ENCODE measurements at places on chromosomes 7 and 10.

- DNase-seq = no peak
Observed at GRCh38 chr10:51867956-51868355, 168.6 kb upstream of the CSTF2T start.

DNA sequence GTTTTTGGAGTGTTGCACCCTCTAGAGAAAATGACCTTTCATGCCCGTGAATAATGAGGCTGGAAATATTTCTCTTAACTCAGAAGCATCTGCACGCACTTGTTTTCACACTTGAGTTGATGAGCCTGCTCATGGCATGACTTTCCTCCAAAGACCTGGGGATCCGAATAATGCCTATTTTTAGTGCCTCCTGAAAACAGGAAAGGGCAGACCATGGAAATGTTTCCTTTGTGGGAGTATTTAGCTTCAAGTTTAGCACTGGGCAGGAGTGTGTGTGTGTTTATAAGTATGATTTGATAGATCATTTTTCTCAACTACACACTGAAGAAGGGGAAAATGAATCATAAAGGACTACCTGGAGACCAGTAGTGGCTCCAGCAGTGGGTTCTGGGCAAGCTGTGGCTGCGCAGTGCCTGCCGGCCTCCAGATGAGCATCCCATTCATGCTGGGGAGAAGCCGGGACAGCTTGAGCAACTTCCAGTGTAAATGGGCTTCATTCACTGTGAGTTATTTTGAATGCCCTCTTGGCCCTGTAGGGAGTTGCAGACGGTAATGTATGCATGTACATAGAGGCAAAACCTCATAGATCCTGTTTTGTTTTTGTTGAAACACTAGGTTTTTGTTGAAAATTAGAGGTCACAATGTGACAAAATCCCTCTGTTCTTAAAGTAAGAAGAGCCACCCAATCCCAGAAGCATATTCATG lies 117.8 kb upstream of the INSYN2A start:
- no peak for DNase-seq

DNA sequence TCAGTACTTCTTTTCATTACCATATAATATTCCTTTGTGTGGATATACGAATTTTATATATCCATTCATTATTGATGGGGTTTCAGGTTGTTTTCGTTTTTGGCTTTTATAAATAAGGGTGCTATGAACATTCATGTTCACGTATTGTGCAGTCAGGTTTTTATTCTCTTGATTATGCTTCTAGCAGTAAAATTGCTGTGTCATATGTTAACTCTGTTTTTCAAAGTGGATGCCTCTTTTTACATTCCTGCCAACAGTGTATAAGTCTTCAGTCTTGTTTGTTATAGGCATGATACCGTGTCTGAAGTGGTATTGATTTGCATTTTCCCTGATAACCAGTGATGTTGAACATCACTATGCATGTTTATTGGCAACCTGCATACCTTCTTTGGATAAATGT lies 127.1 kb upstream of the CNTNAP2 start:
- no peak for DNase-seq

DNA sequence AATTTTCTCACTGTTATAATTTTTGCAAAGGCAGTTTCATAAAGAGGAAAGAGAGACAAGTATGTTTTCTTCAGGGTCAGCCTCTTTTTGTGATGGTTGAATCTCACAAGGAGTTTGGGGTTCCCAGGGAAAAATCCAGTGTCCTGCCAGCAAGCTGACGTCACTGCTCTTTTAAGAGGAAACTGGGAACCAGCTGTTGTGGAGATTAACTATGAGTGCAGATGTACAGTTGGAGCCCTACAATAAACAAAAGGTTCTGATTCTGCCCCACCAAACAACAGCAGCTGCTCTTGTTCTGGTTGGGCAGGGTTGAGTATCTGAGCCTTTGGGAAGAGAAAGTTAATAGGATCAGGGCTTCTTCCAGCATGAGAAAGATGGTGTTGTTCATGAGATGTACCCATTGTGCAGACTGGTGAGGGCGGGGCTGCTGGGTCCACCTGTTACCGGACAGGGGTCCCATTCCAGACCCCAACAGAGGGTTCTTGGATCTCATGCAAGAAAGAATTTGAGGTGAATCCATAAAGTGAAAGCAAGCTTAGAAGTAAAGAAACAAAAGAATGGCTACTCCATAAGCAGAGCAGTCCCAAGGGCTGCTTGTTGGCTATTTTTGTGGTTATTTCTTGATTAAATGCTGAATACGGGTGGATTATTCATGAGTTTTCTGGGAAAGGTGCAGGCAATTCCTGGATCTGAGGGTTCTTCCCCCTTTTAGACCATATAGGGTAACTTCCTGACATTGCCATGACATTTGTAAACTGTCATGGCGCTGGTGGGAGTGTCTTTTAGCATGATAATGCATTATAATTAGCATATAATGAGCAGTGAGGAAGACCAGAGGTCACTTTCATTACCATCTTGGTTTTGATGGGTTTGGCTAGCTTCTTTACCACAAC lies 12.5 kb downstream of the PRF1 start:
- DNase-seq = no peak

DNA sequence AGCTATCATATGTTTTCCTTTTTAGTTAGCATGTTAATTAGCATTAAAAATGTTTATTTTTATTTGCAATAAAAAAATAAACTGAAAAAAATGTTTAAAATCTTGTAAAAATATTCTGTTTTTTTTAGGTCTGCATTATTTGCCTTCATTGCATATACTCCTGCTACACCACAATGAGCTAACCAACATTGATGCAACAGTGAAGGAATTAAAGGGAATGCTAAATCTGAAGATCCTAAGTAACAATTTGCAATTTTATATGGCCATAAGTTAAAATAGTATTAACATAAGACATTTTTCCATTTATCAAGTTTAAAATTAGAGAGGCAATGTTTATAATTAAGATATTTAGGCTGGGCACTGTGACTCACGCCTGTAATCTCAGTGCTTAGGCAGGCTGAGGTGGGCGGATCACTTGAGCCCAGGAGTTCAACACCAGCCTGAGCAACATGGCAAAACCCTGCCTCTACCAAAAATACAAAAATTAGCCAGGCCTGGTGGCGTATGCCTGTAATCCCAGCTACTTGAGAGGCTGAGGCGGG lies 32.2 kb downstream of the LRRC72 start:
- DNase-seq = no peak

GRCh38 chr7:68321776-68322496 lies 1276.3 kb upstream of the AUTS2 start:
- no peak for DNase-seq

DNA sequence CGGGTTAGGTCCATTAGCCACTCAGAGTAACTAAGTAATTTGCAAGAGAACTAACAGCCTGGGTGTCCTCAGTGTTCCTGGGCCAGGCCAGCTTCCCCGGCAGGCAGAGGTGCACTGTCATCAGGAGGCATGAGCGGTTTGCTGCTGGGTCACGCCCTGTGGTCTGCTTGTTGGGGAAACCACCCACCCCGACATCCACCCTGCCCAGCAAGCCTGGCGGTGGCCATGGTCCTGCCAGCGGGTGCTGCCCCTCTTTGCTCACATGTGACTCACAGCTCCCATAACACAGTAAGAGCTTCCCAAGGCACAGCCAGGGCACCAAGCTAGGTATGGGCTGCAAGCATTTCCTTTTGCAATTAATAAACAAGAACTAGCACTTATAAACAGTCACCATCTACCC lies 75.9 kb downstream of the RGS10 start:
- DNase-seq = no peak

DNA sequence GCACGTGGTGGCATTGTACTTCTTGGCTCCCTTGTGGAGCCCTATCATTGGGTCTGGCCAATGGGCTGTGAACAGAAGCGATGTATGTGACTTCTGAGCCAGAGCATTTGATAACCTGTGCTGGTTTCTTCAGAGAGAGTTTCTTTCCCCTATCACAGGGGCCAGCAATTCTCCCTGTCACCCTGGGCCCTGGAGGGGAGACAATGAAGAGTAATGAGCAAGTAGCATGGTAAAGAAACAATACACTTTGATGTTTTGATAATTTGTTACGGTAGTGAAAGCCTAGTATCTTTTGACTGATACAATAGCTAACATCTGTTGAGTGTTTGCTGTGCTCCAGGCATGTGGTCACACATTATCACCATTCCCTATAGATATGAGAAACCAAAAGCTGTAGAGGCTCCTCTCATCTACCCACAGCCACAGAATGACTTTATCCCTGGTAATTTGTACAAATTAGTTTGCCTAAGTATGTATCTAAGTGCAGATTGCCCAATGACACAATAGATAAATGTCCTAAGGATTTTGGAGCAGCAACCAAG lies 113.4 kb upstream of the SVIL start:
- DNase-seq = no peak

- DNase-seq = no peak
Observed at GRCh38 chr10:5188358-5188757, 3.4 kb upstream of the AKR1C8 start.

GRCh38 chr7:11779864-11780674 lies 51.9 kb downstream of the THSD7A start:
- no peak for DNase-seq

DNA sequence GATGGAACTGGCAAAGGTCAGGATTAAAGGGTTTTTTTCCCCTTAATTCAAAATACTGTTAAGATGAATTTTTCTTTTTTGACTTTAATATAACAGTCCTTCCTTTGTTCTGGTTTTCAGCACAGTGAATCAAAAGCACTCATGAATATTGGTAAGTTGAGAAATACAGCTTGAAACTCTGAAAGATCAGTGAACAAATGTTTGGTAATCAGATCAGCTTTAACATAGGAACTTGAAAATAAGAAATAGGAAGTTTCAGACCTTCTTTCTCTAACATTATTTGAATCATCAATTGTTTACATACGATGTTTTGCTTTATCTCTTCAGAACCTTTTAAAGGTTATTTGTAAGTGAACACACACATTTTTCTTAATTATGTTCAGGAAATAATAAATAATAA lies 90.5 kb downstream of the SGMS1 start:
- DNase-seq = no peak

DNA sequence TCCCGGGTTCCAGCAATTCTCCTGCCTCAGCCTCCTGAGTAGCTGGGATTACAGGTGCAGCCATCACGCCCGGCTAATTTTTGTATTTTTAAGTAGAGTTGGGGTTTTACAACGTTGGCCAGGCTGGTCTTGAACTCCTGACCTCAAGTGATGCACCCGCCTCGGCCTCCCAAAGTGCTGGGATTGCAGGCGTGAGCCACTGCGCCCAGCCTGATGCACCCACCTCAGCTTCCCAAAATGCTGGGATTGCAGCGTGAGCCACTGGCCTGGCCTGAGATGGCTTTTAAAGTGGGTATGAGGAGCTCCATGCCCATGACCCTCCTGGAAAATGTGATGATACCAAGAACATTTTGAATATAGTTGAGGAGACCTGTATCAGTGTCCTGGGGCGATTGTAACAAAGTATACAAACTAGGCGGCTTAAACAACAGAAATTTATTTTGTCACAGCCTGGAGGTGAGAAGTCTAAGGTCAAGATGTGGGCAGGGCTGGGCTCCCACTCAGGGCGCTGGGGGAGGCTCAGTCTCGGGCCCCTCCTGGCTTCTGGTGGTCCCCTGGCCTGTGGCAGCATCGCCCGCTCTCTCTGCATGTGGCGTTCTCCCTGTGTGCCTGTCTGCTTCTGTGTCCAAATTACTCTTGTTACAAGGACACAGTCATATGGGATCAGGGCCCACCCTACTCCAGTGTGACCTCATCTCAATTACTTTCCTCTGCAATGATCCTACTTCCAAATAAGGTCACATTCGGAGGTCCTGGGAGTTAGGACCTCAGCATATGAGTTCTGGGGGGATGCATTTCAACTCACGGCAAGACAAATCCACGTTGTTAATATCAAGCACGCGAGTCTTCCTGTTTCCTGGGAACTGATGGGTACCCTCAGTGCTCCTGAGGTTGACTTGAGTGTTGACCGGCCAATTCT lies 108.8 kb downstream of the ACTR3B start:
- no peak for DNase-seq

- no peak for DNase-seq
Observed at GRCh38 chr10:49404321-49404878, 8.5 kb upstream of the DRGX start.

GRCh38 chr10:98267894-98268693 lies at the start of gene LOXL4:
TSS of gene LOXL4 (minus strand) at chr10:98268194. CDS start at chr10:98263019, 5,175 bp downstream.
- no peak for DNase-seq

DNA sequence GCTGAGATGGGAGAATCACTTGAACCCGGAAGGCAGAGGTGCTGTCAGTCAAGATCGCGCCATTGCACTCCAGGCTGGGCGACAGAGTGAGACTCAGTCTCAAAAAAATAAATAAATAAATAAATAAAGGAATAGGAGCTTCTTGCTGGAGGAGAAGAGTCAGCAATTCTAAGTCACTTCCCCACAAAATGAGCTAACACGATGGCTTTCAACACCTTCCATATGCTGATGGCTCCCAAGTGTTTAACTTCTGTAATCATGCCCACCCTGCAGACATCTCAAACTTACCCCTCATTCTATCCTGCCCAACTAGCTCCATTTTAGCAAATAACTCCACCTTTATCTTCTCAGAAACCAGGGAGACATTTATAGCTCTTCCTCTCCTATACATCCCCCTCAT lies 21.2 kb downstream of the PSAP start:
- DNase-seq = no peak

GRCh38 chr10:113455947-113456346 lies 96.9 kb upstream of the HABP2 start:
- no peak for DNase-seq

GRCh38 chr10:120184547-120185337 lies 272.3 kb upstream of the PLPP4 start:
- no peak for DNase-seq

- DNase-seq = no peak
Observed at GRCh38 chr10:99393683-99394082, 36.7 kb downstream of the GOT1 start.

GRCh38 chr10:29346296-29347001 lies 57.6 kb downstream of the LYZL1 start:
- no peak for DNase-seq

GRCh38 chr7:32250471-32251260 lies 180.5 kb upstream of the PDE1C start:
- no peak for DNase-seq

DNA sequence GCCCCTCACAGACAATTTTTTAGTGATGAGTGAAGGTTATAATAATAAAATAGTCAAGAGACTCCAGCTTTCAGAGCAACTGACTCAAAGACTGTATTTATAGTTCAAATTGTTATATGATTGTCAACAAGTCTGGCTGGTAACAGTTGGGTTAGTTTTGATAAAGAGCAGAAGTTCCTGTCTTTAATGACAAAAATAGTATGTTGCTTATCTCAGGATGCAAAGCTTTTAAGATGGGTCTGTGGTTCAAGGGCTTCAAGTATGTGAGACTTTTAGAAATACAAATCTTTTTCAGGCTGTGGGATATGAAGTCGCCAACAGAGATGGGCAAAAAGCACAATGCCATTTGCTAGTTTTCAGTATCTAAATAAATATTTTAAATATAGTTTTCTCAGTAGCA lies 118.4 kb downstream of the ABCA13 start:
- DNase-seq = peak; percentile 19

DNA sequence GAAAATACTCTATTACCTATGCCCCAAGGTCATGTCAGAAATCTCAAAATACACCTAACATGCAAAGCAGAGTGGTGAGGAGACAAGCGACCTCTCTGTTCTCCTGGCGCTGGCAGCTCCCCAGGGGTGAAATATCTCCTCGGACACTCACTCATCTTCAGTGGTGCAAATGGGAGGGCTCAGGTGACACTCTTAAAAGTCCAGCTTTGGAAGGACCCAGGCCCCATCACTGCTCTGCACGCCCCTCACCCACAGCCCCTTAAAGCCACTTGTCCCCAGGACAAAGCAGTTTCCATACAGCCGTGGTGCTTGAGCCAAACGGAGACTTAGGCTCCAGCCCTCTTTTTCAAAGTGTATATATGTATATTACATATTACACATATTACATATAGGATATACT lies 12.4 kb downstream of the PRKAG2 start:
- no peak for DNase-seq
